ENCODE measurements at places on chromosomes 7 and 10. TPM values are rescaled to one million over a fixed set of nuclear protein-coding genes. Genes with fewer than 3 reads are reported as not detected.

DNA sequence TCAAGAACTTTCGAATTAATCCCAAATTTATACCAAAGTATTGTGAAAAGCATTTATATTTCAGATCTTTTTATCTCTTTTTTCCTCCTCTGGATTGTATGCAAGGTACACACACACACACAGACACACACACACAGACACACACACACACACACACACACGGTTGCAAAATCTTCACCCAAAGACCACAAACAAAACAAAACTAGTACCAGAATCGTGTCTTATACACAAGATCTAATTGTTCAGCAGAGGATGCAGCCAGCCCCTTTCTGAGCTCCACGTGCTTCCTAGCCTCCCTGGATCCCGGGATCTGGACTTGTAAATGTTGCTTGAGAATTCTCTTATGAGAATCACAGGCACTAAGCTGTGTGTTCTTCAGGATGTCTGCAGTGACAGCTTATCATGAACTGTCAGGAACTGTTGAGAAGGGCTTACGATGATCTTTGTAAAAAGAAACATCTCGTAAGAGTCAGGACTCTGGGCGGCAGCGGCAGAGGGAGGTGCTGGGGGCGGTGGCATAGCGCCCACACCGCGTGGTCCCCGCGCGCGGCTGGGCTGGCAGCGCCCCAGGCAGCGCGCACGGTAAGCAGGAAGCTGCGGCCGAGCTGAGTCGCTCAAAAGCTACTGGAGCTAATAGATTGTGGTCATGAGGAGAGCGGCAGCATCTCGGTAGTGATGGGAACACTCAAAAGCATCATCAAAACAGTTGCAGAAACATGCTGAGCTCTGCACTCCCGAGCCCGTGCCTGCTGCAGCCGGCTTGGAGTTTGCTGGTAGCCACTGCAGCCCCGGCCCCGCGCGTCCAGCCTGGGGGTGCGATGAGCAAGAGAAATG, 277.6 kb downstream of the GATA3 start:
- peak overlapping the region; percentile 81 for H3K4me3 ChIP-seq
- peaks cover 31% of the 10 kb centered on the region for H3K4me1 ChIP-seq
- H3K36me3 ChIP-seq, result no peaks in the 10 kb centered on the region
- H3K27ac ChIP-seq, result peak overlapping the region; percentile 97

DNA sequence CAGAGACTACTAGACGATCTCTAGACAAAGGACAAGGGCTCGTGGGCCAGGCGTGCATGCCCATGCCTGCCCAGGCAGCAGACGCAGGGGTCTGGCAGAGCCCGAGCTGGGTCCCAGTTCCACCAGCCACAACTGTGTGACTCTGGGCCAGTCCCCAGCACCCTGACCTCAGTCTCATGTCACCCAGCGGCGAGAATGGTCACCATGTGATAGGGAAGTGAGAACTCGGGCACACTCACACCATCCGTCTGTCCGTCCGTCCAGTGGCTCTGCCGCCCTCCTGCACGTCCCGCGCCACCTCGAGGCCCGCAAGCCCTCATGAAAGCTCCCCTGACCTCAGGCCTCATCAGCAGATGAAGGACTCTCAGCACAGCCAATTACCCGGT, 280.0 kb downstream of the ELFN1 start:
- peaks cover 10% of the 10 kb centered on the region for H3K4me1 ChIP-seq
- no peak for DNase-seq
- H3K27ac ChIP-seq, result peak overlapping the region; percentile 7
- H3K27me3 ChIP-seq, result no peaks in the 10 kb centered on the region
- H3K4me3 ChIP-seq, result no peak overlapping the region

HOXA2 gene
- not detected for polyA plus RNA-seq

DNA sequence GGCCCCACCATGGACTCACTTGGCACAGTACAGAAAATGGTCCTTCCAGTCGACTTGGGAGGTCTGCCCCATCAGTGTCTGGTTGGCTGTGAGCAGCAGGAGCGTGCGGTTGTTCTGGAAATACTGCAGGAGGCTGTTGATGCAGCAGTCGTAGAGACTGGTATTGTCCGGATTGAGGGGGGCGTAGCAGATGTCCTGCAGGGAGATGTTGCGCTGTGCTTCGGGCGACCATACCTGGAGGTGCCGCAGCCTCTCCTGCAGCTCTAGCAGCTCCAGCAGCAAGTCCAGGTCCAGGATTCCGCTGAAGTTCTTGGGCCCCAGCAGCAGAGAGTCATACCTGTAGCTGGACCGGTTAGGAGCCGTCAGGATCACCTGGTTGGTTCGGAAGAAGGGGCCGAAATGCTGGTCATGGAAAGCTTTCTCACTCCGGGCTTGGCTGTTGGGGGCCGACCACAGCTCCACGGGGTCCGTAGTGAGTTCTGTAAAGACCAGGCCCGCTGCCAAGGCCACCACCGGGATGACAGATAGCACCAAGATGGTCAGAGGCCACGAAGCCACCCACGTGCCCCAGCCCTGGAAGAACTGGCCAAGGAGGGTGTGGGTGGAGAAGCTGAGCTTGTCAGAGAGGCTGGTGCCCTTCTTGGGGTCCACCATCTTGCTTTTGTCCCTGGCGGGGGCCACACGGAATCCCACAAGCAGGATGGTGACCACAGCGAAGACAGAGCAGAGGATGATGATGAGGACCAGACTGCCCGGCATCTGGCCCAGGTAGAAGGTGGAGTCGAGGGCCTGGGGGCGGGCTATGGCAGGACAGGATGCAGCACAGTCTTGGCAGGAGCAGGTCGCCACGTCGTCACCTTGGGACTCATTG, 2.1 kb downstream of the NPC1L1 start:
- H3K4me3 ChIP-seq, result no peak overlapping the region
- no peaks in the 10 kb centered on the region for H3K36me3 ChIP-seq
- H3K27ac ChIP-seq, result no peak overlapping the region
- no peak for DNase-seq
- no peaks in the 10 kb centered on the region for H3K4me1 ChIP-seq

DNA sequence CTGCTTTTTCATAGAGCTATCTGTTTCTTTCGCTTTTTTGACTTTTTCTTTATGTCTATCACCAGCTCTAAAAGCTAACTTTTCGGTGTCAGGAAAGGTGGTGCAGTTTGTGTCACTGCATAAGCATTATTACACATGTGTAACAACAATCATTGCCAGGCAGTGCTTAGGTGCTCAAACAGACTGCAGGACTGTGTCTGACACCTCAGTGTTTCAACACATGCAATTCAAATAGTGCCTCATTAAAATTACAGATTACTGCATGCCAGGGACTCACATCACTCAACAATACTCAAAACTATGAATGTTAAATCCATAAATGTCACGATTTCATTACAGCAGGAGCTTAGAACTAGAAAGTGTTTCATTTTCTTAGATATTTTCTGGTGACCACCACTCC, 265.3 kb upstream of the SMIM30 start:
- H3K4me1 ChIP-seq, result no peaks in the 10 kb centered on the region
- no peaks in the 10 kb centered on the region for H3K36me3 ChIP-seq
- no peaks in the 10 kb centered on the region for H3K27me3 ChIP-seq
- no peak overlapping the region for H3K27ac ChIP-seq
- no peak for DNase-seq

DNA sequence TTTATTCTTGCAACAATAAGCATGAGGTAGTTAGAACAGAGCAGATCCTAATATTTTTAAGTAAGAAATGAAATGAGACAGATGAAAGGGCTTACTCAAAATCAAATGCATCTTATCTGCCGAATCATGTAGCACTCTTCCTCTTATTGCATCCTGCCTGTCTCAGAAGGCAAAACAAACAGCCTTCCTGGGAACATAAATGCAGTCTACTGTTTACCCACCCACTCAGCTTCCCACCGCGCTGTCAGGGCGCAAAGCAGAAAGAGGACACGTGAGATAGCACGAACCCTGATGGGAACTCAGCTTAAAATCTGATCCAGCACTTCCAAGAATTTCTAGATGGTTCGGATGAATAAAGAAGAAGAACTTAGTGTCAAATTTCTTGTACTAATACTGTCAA, 114.4 kb upstream of the CDK1 start:
- no peaks in the 10 kb centered on the region for H3K27me3 ChIP-seq
- H3K4me1 ChIP-seq, result no peaks in the 10 kb centered on the region
- H3K4me3 ChIP-seq, result no peak overlapping the region
- H3K36me3 ChIP-seq, result peaks cover 4% of the 10 kb centered on the region

DNA sequence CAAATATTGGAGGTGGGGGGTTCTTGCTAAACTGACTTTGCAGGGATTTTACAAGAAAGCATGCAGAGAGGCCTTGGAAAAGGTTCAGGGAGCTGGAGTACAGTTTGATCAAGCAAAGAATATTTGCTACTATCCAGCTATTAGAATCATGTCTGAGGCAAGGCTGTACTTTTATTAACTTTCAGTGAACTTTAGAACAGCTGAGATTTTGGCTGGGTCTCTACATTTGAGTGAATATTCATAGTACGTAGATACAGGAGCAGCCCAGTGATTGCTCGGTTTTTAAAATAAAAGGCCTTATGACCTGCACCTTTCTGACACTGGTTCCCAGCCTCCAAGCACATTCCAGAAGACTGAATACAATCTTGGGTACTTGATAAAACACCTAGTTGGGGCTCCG, 496.8 kb upstream of the AKR1E2 start:
- H3K27ac ChIP-seq, result no peak overlapping the region
- no peaks in the 10 kb centered on the region for H3K36me3 ChIP-seq
- peaks cover 4% of the 10 kb centered on the region for H3K27me3 ChIP-seq
- no peak overlapping the region for H3K4me3 ChIP-seq

CHST15 gene
- polyA plus RNA-seq, result 0.05 TPM

- peaks cover 41% of the 10 kb centered on the region for H3K27me3 ChIP-seq
- no peak for DNase-seq
- no peaks in the 10 kb centered on the region for H3K36me3 ChIP-seq
- no peak overlapping the region for H3K4me3 ChIP-seq
- peaks cover 20% of the 10 kb centered on the region for H3K4me1 ChIP-seq
These were observed 22.6 kb downstream of the HSPA12A start for GRCh38 chr10:116719804-116720203.

DNA sequence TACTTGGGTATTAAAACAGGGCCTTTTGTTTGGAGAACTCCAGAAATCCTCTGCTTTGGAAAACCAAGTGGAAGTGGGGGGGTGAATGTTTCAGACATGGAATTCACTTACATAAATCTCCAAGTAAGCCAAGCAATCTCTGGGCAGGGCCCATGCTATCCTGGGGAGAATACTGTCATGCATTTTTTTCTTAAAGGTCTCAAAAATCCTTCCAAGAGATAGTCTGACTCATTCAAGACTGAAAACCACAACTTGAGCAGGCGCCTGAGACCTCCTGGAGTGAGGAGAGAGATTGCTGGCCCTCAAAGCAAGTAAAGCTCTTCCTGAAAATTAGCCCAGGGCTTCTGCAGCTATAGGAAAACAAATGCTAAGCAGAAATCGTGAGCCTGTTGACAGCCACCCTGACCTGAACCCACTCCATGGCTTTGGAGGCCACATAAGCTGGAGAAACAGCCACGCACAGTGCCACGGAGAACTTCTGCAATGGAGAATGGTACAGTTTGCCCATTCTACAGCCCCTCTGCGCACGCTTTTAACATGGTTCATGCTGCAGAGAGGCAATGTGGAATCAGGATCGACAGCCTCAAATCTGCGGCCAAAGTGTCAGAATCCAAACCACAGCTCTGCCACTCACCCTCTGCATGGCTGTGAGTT, 203.1 kb upstream of the AUTS2 start:
- H3K4me1 ChIP-seq, result no peaks in the 10 kb centered on the region
- H3K27me3 ChIP-seq, result peaks cover 10% of the 10 kb centered on the region
- no peaks in the 10 kb centered on the region for H3K36me3 ChIP-seq
- H3K4me3 ChIP-seq, result no peak overlapping the region
- no peak overlapping the region for H3K27ac ChIP-seq

GRCh38 chr7:2934211-2934731, 90.2 kb upstream of the GNA12 start:
- no peaks in the 10 kb centered on the region for H3K27me3 ChIP-seq
- peaks cover 92% of the 10 kb centered on the region for H3K36me3 ChIP-seq
- no peak for DNase-seq
- H3K27ac ChIP-seq, result peak overlapping the region; percentile 37
- no peak overlapping the region for H3K4me3 ChIP-seq
- H3K4me1 ChIP-seq, result peaks cover 2% of the 10 kb centered on the region

- H3K4me3 ChIP-seq, result no peak overlapping the region
- H3K27ac ChIP-seq, result no peak overlapping the region
- no peaks in the 10 kb centered on the region for H3K36me3 ChIP-seq
These were observed 1.2 kb downstream of the AGR3 start for GRCh38 chr7:16880554-16880953.

DNA sequence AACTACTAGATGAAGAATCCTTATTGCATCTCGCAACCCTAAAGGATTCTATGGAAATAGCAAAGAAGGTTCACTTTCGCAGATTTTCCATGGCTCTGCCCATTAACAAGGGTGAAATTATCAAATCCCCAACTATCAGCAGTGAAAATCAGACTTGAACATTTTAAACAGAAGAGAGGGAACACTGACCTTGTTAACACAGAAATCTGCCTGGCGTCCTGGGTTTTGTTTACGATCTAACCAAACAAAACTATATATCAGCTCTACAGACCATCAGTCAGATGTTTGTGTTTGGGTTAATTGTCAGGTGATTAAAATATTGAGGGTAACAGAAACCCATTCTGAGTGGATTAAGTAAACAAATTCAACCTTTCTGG, 1.9 kb downstream of the CTTNBP2 start:
- no peak overlapping the region for H3K27ac ChIP-seq
- H3K36me3 ChIP-seq, result peaks cover 7% of the 10 kb centered on the region
- H3K4me3 ChIP-seq, result peak overlapping the region; percentile 18
- peaks cover 14% of the 10 kb centered on the region for H3K4me1 ChIP-seq

DNA sequence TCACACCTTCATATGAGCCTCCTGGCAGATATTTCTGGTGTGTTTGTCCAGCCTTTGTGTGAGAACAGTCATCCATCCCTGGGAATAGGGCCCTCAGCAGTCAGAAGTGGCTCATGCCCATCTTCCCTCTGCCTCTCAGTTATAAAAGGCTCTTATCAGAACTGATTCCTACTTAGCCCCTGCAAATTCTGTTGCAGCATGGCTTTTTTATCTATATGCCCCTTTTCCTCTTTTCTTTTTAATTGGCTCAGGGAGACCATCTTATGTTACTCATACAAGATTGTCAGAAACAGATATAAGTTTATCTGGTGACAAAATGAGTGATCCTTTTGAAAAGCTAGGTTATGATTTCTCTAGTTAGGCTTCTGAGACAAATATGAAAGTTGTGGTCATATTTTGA, 194.1 kb downstream of the CREB5 start:
- no peak for DNase-seq
- no peak overlapping the region for H3K4me3 ChIP-seq
- peaks cover 2% of the 10 kb centered on the region for H3K4me1 ChIP-seq
- no peak overlapping the region for H3K27ac ChIP-seq
- H3K36me3 ChIP-seq, result no peaks in the 10 kb centered on the region

GRCh38 chr10:3671386-3671955, 113.5 kb downstream of the KLF6 start:
- no peaks in the 10 kb centered on the region for H3K36me3 ChIP-seq
- no peaks in the 10 kb centered on the region for H3K27me3 ChIP-seq
- H3K4me1 ChIP-seq, result peaks cover 38% of the 10 kb centered on the region
- no peak overlapping the region for H3K27ac ChIP-seq
- no peak overlapping the region for H3K4me3 ChIP-seq
- no peak for DNase-seq

DNA sequence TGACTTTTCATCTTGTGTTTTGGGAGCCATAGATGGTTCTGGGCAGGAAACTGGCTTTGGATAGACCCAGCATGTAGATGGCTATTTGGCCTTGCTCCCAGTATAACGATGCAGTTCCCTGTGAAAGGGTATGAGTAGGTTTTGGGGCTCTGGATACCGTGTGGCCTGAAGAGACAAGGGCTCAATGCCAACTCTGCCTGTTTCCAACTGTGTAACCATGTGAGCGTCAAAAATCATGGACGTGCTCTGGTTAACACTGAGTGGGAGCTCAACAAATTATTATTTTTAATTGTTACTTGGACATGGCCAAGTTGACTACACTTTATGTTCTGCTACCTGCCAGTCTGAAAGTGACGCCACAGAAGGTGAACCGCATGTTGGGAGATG, 41.8 kb downstream of the EGFR start:
- DNase-seq, result no peak
- no peaks in the 10 kb centered on the region for H3K36me3 ChIP-seq
- H3K4me3 ChIP-seq, result no peak overlapping the region
- no peaks in the 10 kb centered on the region for H3K4me1 ChIP-seq
- H3K27me3 ChIP-seq, result peaks cover 5% of the 10 kb centered on the region
- H3K27ac ChIP-seq, result no peak overlapping the region

Measured in naive thymus-derived CD8-positive, alpha-beta T cell (primary cell).